ENCODE measurements at places on chromosomes 3 and 15.

DNA sequence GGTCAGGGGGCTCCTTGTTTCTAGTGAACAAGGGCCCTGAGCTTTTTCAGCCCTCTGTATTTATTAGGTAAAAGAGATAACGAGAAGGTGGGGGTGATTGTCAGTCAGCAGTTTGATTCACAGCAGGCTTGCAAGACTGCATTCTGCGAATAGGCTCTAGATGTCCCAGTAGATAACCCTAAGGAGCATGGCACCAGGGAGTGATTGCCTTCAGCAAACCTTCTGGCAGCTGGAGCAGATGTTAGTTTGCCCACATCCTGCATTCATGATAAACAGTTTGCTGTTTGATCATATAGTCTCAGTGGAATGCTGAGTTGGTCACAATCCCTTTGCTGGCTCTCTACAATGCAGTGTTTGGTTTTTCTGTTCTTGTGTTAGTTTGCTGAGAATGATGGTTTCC lies 161.3 kb upstream of the GADL1 start:
- DNase-seq: no peak

DNA sequence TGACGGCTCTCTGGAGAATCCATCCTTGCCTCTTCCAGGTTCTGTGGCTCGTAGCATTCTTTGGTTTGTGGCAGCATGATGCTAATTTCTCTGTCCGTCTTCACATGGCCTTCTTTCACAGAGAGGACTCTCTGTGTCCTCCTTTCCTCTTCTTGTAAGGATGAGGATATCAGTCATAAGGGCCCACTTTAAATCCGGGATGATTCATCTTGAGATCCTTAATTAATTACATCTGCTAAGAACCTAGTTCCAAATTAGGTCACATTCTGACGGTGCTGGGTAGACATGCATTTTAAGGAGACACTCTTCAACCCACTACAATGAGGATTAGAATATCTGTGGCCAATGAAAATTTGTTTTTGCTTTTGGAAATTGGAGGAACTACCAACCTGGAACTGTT lies 15.7 kb upstream of the GXYLT2 start:
- no peak for DNase-seq

DNA sequence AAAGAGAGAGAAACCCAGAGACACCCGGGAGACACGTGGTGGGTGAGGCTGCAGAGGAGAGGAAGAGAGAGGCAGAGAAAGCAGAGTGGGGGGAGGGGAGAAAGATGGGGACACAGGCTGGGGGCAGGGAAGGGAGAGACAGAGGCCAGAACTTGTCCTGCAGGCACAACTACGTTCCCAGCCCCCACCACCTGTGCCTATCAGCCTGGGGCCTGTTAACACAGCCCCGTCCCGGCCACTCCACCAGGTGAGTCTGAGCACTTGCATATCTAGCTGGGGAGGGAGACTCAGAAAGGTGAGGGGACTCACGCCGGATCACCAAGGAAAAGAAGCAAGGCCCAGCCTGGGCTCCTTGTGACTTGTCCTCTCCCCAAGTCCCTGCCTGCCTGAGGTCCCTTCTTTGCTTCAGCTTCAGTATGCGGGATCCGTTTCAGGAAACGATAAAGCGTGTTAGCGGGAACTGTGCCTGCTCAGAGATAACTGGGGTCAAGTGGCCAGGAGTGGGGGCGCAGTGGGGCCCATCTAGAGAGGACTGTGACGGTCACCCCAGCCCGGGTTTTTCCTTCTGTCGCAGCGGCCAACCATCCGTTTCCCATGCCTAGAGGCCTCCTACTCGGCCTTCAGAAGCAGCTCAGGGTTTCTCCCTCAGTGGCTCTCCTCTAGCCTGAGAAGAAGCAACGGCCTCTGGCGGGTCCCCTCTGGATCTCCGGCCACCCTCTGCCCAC lies 10.3 kb downstream of the LINGO1 start:
- DNase-seq: no peak

DNA sequence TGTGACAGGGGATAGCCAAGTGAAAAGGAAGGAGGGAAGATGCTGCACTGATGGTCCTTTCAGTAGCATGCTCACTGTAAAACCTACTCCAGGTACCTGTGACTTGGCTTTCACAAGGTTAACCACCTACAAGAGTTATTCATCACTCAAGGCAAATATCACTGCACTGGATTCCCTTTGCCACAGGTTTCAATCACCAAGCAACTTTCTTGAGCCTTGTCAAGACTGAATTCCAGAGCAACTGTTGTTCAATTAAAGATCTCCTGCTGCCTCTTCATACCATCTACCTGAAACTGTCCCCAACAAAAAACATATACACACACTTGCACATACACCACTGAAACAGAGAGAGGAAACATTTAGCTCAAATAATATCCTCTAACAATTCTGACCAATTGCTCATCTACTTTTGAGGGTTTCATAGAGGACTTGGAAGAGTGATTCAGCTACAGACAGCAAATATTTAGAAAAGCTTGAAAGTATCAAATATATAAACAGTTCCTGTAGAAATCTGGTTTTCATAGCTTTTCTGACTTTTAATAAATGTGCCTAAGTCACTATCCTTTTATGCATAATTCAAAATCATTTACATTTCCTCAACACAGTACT lies 6.5 kb downstream of the IGF2BP2 start:
- no peak for DNase-seq

DNA sequence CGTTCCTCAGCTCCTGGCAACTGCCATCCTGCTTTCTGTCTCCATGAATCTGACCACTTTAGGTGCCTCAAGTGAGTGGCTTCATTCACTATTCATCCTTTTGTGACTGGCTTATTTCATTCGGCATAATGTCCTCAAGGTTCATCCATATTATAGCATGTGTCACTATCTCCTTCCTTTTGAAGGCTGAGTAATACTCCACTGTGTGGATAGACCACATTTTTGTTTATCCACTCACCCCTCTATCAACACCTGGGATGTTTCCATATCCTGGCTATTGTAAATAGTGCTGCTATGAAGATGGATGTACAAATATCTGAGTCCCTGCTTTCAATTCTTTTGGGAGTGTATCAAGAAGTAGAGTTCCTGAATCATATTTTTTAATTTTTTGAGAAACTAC lies 98.8 kb downstream of the ADAMTS17 start:
- DNase-seq: no peak

GRCh38 chr3:39843440-39843839 lies 34.0 kb downstream of the MYRIP start:
- no peak for DNase-seq

DNA sequence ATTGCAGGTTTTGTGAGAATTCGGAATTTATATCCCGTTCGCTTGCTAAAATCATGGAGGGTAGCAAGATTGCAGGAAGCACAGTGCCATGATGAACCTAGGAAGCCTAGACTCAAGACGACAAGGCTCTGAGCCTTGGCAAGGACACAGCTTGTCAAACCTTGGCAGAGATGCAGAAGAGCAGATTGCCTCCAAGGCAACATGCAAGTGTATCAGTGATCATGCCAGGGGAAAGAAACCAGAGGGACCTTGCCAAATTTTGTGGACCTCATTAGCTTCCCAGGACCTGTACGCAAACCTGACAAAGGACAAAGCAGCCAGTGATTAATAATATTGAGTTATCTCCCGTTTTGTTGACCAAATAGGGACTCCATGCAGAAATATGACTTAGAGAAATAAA lies 159.7 kb downstream of the GOLIM4 start:
- no peak for DNase-seq

GRCh38 chr3:196222876-196223595 lies 6.7 kb downstream of the SLC51A start:
- DNase-seq: no peak

- no peak for DNase-seq
Observed at GRCh38 chr3:120683671-120684301, 1.7 kb upstream of the HGD start.

DNA sequence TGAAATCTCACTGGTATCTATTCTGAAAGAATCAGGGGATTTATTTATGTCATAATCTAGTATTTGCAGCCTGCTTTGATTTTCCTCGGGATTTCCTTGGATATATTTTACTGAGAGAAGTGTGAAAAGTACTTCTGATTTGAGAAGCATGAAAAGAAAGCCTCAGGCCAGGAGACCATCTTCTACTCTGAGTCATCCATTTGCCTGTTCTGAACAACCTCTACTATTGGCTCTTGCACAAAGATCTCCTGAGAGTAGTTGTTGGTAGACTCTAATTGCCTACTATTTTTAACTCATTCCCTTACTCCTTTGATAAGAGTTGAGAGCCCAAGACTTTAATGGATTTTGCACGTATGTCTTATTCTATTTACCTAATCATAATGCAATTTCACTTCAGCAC lies 318.9 kb downstream of the BCHE start:
- no peak for DNase-seq

DNA sequence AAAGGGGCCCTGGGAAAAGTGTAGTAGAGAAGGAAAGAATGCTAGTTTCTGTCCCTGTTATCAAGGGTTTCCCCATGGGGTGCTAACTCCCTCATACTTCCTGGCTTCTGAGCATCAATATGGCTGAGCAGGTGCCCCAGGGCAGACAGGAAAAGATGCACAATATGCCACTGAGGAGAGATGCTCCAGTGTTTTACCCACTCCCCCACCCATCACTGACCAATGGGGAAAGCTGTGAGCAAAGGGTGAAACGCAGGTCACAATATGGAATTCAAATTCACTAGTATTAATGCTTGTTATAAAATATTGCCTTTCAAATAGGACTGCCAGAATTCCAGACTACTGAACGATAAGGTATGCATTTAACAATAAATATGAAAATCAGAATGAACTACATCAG lies 187.5 kb upstream of the CTNNB1 start:
- no peak for DNase-seq

DNA sequence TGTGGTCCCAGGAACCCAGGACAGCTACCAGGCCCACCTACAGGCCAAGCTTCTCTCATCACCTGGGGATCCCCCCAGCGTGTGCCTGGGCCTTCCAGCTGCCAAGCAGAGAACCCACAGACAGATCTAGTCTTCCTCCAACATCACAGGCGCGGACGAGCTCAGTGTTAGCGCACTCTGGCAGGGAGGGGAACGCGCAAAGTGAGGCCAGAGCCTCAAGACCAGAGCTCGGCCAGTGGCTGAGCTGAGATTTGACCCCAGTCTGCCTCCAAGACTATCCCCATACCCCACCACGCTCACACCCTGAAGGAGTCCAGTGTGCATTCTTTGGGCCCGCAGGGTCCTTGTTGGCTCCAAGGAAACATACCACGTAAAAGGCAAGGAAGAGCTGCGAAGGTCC lies 5.1 kb downstream of the MFGE8 start:
- DNase-seq: no peak

GRCh38 chr15:47206358-47206978 lies 510.8 kb upstream of the SEMA6D start:
- DNase-seq: no peak

GRCh38 chr3:189334064-189334920 lies 162.5 kb downstream of the TPRG1 start:
- no peak for DNase-seq

- no peak for DNase-seq
Observed at GRCh38 chr15:69479081-69479480, 26.5 kb downstream of the RPLP1 start.

DNA sequence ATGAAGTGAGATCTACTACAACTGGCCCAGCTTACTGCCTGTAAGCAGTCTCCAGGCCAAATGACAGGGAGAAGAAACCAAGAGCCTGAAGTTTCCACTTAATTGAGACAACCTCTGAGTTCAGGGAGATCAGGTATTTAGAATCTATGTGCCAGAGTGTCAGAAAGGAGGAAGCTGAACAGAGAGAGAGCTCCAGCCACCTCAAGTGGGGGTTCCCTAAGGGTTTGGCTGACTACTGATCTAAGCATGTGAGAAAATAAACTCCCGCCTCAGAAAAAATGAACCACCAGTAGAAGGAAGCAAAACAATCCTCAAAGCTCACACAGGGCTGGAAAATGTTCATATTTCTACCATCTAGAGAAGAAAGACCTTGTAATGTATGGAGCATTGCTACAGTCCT lies 25.0 kb downstream of the ADAM10 start:
- DNase-seq: no peak

- no peak for DNase-seq
Observed at GRCh38 chr3:122973893-122974615, 53.5 kb downstream of the SEMA5B start.

DNA sequence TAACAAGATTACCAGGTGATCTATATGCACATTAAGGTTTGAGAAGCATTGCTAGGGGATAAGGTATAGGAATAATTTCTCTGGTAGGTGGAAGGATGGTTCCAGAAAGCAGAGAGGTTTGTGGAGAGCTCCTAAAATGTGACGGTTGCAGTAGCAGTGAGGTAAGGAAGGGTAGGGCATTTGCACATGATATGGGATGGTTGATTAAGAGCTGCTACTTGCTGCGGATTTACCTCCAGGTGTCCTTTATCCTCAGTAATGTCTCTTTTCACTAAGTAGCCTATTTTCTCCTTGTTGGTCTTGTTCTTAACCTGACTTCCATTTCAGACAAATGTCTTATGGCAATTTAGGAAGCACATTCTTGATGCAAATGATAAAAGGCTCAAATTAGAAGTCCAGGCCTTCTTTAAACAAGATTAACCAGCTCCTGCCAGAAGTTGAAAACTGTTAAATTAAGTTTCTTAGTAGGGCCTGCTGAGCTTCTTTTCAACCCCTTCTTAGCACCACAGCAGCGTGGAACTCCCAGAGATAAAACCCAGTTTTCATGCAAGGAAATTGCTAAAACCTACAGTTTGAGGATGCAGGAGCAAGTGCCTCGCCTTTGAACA lies 231.1 kb upstream of the GADL1 start:
- DNase-seq: no peak

DNA sequence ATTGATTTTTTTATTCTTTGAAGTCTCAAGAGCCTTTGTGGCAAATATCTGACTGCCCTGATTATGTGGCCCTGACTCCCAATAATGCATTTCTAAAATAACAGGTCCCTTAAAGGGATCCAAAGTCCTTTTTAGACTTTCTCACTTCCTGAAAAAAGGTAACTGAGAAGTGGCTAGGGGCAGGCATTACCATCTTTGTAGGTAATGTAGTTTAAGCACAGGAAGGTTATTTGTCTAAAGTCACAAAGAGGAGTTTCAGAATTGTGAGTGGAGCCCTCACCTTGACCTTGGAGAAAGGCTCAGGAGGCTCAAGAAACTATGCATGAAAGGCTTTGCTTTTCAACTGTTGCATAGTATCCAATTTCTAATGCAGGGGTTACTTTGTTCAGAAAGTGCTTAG lies 142.9 kb upstream of the MRPL3 start:
- no peak for DNase-seq

DNA sequence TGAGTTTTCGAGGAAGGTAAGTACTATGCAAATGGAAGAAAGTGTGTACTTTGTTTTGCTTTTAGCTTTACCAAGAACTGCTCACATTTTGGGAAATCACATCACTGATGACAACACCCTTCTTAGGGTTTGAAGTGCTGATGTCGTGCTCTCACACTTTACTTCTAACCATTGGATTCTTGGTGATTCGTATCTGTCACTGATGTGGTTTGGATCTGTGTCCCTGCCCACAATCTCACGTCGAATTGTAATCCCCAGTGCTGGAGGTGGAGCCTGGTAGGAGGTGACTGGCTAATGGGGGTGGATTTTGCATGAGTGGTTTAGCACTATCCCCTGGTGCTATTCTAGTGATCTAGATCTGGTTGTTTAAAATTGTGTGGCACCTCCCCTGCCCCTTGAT lies 75.4 kb upstream of the RGMA start:
- no peak for DNase-seq
